ENCODE measurements at places on chromosomes 7 and 10.

DNA sequence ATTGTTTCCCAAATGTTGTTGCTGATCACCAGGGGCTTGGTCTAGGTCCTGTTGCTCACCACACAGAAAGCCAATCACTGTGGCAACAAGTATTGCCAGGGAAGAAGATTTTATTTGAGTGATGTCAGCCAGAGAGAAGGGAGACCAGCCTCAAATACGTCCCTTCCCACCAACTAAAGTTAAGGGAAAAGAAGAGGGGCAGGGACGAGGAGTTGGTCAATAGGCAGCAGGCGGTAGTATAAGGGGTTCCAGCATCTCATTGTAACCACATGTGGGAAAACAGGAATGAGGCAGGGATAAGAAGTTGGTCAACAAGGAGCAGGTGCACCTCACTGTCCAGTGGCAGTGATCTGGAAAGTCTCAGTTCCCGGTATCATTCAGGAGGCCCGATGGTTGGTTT is 138.9 kb upstream of the KCNMA1 start:
- no peak for DNase-seq

DNA sequence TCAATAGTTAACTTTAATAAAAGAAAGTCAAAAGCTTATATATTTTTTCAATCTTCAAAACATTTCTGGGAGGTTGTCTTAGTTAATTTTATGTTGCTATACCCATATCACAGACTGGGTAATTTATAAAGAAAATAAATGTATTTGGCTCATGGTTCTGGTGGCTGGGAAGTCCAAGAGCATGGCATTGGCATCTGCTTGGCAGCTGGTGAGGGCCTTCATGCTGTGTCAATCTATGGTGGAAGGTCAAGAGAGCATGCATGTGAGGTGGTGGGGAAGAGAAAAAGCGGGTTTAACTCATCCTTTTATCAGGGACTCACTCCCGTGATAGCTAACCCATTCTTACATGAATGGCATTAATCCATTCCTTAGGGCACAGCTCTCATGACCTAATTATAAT is 119.8 kb downstream of the EGFR start:
- DNase-seq: no peak

GRCh38 chr7:137987563-137987962 is 14.3 kb downstream of the CREB3L2 start:
- no peak for DNase-seq

- DNase-seq: no peak
Measured at GRCh38 chr10:4241724-4242345, 456.8 kb upstream of the KLF6 start.

- DNase-seq: no peak
Measured at GRCh38 chr10:72648301-72648700, 22.4 kb upstream of the MICU1 start.

- DNase-seq: no peak
Measured at GRCh38 chr10:78383378-78384048, 349.9 kb downstream of the RPS24 start.

DNA sequence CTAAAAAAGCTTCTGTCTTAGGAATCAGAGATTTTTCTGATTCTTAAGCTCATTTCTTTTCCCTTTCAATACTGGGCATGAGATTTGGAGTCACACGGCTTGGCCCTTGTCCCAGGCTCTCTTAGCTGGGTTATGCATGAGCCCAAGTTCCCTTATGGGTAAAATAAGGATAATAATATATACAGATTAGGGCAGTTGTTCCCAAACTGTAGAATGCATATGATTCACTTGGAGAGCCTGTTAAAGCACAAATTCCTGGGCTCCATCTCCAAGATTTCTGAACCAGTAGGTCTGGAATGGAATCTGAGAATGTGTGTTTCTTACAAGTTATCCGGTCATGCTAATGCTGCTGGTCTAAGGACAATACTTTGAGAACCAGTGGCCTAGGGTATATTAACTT is 154.0 kb downstream of the REEP3 start:
- DNase-seq: no peak

Measured in stimulated activated CD4-positive, alpha-beta T cell treated with anti-CD3 and anti-CD28 coated beads, Interleukin-1b, Interleukin-23, amount 100 ng/mL, for 24 hours (primary cell).